ENCODE measurements at places on chromosomes 3 and 15. TPM values are rescaled to one million over a fixed set of nuclear protein-coding genes. Genes with fewer than 3 reads are reported as not detected.

The CACNA2D2 gene
- 1.5 TPM for polyA plus RNA-seq

The MGA gene
- 13.3 TPM for polyA plus RNA-seq

The TM4SF1 gene
- not detected for polyA plus RNA-seq

The RARB gene
- not detected for polyA plus RNA-seq

The GOLGA6L26 gene
- not detected for polyA plus RNA-seq

The MYL3 gene
- polyA plus RNA-seq = not detected

The TMEM158 gene
- not detected for polyA plus RNA-seq

The ITGA11 gene
- polyA plus RNA-seq = not detected

The TGM4 gene
- not detected for polyA plus RNA-seq

The CORO2B gene
- polyA plus RNA-seq = not detected

DNA sequence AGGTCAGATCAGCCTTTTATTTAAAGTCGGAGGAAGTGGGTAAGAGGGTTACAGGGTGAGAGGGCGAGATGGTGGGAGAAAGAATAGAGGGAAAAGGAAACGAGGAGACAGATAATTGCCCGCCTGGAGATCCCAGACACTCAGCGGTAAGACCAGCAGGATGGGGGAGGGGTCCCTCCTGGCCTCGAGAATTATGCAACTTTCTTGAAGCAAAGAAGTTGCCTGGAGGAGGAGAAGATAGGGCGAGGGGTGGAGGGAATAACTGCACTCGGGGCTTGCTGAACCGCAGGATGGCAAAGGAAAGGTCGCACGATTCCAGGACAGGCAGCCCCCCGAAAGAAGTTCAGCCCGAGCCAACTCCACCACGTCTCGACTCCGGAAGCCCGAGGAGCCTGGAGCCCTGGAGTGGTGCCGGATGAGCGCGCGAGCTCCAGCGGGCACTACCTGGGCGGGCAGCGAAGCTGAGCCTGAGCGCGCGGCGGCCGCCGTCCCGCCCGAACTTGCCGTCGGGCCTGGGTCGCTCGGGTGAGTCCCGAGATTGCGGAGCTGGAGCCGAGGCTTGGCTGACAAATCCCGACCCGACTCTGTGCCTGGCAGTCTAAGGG is 402 bp downstream of the WWTR1 start:
- DNase-seq = peak; percentile 7

DNA sequence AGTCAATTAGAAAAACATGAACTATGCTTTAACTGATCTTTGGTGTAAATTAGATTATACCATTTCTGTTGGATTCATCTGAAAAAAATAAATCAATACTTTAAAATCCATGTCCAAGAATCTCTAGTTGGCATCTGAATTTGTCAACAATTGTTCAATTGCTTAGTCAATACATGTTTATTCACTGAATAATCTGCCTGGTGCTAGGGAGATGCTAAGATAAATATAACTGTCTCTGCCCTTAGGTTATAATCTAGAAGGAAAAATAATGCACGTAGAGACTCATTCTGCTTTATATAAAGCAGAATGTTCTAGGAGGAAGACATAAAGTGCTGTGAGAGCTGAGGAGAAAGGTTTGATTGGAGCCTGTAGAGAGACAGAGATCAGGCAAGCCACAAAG is 537.2 kb upstream of the IL12A start:
- DNase-seq = no peak

DNA sequence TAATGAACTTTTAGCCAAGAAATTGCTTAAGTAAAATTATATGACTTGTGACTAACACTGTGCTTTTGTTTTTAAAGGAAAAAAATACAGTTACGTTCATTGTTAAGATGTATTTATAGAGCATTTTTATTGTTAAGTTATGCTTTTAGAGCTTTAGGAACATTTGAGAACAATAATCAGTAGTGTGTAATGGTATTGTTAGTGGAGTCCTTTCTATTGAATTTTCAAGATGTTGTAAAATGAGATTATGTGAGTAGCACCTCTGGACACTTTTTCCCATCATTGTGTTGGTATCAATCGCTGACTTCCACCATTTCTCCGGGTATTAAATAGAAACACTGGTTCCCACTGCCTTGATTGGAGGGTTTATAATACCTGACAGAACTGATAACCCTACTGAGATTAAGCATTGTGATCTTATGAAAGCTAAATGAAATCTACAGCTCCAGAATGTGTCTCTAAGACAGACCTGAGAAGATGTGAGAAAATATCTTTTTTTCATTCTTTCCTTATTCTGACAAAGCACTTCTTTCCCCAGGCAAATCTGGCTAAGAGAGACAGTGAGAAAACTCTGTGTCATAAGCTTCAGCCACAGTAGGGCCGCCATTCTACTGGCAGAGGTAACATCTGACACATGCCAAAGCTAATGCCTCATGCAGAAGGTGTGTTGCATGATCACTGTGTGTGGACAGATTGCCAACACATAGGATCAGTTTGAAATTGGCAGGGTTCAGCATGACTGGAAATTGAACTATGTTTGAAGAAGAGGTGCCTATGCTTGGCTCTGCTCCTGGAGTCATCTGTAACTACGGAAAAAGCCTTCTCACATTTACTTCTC is 610.8 kb downstream of the MECOM start:
- no peak for DNase-seq

DNA sequence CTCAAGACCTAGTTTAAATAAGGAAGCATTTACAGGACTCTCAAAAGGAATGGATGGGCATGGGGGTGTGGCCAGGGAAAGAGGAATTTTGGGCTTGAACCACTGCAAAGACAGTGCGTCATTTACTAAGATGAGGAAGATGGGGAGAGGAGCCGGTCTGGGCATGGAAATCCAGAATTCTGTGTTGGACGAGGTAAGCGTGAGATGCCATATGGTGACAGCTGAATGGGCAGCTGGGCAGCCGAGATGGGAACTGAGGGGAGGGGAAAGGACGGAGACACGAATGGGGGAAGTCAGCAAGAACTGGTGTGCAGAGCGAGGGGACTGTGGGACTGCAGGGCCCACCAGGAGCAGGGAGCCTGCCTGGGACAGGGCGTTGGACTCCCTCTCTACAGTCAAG is 24.2 kb downstream of the TMEM44 start:
- DNase-seq = no peak

- peak; percentile 2 for DNase-seq
These were observed 42.6 kb upstream of the TMCO5A start for GRCh38 chr15:37891766-37892368.

- no peak for DNase-seq
These were observed 151.7 kb upstream of the TBL1XR1 start for GRCh38 chr3:177348974-177349373.

DNA sequence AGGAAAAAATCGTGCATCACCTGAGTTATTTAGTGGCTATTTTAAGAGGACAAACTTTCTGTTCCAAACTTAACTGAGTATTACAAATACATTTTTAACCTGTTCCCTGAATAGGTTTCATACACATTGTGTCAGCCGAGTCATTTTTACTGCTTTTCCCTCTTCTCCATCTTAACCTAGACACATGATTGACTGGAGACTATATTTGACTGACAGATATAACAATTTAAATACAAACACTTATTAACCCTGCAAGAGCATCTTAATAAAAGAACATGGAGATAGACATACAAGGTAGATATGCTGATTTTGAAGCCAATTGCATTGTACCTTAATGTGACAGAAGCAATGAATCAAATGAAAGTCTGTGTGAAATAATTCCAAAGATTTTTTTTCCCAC is 810.5 kb upstream of the ARPP21 start:
- no peak for DNase-seq

DNA sequence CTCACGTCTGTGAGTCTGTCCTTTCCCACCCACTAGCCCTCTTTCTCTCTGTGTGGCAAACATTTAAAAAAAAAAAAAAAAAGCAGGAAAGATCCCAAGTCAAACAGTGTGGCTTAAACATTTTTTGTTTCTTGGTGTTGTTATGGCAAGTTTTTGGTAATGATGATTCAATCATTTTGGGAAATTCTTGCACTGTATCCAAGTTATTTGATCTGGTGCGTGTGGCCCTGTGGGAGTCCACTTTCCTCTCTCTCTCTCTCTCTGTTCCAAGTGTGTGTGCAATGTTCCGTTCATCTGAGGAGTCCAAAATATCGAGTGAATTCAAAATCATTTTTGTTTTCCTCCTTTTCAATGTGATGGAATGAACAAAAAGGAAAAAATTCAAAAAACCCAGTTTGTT is 97.7 kb downstream of the GAP43 start:
- no peak for DNase-seq

GRCh38 chr15:52636459-52636858 is 42.7 kb downstream of the ATOSA start:
- DNase-seq = no peak

DNA sequence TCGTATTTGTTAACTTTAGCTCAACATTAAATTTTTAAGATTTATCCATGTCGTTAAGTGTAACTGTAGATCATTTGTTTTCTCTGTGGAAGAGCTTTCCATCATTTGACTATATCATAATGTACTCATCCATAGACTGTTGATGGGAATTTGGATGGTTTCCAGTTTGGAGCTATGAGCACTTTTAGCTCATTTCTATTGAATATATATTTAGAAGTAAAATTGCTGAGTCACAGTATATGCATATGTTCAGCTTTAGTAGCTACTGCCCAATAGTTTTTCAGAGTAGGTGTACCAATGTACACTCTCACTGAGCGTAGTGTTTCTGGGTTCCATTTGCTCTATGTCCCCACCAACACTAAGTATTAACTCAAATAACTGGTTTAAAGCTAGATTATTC is 263.0 kb downstream of the ULK4 start:
- DNase-seq = no peak

DNA sequence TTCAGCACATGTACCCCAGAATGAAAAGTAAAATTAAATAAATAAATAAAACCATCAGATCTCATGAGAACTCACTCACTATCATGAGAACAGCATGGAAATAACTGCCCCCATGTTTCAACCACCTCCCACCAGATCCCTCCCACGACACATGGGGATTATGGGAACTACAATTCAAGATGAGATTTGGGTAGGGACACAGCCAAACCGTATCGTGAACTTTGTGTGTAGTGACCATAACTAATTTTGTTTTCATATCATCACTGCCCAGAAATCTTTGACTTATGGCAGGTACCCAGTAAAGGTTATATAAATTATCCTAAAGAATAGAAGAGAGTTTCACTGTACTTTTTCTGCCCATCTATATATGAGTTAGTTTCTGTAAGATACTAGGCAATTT is 766.5 kb downstream of the ROBO1 start:
- no peak for DNase-seq

DNA sequence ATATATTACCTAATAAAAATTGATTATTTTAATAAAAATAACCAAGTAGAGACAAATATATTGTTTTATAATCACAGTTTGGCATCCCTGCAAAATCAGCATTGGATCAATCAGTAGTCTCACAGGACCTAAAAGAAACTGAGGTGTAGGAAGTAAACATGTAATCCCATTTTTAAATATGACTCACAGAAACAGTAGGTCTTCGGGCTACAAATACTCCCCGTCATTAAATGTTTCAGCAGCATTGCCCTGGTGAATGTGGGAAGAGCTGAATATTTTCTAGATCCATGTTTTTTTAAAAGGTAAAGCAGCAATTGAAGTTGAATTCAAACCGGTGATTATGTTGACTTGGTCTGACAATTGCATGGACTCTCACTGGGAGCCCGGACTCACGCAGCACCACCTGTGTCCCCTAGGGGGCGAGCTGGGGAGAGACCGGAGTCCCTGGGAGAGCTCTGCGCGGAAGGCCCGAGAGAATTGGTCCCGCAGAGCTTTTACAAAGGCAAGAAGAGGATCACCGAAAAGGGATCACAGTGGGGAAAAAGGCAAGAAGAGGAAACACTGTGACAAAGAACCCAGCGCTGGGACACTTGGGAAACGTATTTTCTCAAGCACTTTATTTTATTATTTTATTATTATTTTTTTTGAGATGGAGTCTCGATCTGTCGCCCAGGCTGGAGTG is 17.2 kb upstream of the USP3 start:
- peak; percentile 81 for DNase-seq

DNA sequence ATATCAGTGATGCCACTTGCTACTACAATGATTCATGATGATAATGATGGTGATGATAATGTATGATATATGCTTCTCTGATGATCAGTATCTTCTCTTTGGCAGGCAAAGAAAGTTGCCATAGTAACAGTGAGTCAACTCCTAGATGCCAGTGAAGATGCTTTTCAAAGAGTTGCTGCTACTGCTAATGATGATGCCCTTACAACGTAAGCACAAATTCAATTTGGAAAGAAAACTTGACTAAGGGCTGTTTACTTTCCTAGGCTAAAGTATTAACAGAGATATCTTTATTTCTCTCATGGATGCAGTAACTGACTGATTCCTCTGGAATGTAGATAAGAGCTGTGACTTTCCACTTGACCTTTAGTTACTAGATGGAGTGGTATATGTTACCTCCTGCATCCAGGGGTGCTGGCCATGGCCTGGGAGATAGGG is 27.8 kb downstream of the ADGRG7 start:
- DNase-seq = no peak

GRCh38 chr15:60283936-60284335 is 113.8 kb downstream of the ANXA2 start:
- DNase-seq = no peak

- DNase-seq = no peak
These were observed 15.9 kb upstream of the FAH start for GRCh38 chr15:80136854-80137253.

DNA sequence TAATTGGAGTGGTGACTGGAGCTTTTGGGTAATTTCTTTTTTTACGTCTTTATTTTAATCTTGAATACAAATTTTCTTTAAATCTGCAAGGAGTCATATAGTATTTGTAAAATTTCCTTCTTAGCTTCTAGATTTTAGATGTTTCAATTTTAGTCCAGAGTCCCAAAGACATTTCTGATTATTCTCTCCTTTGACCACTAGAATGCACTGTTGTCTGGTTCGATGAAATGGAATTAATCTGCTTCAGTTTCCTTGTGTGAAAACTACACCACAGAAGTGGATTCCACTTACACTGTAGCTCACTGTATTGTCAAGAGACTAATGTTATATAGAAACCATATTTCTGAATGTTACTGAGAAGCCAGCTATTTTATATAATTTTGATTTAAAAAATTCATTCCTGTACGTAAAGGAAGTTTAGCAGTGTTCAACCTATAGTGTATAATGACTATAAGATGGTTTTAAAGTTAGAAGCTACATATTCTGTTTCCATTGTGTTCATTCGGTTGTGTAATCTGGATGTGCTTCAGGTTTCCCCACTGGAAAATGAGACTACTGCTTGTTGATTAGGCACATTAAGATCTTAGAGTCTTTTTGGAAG is 6.1 kb downstream of the GRAMD1C start:
- no peak for DNase-seq

DNA sequence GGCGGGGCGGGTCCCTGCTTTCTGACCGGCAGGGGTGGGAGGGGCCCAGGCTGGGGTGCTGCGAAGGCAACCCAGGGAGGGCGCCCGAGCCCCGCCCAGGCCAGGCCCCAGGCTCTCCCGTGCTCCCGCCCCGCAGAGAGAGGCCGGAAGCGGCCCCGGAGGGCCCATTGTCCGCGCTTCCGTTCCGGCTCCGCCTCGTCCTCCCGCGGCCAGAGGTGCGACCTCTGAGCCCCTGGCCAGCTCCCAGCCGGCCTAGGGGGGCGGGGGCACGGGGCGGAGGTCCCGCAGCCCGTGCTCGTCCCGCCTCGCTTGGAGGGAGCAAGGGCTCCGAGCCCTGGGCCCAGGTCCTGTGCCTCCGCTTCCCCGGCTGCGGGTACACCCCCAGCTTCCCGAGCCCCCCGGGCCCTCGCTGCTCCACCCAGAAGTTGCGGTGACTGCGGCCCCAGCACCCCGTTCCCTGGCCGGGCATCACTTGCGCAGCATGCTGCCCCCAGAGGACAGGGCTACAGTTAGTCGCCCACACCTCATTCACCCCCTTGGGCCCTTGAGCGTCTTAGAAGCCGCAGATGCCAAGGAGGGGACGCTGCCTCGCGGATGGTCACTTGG is 20.4 kb upstream of the PLXND1 start:
- DNase-seq = peak; percentile 67

All from naive thymus-derived CD8-positive, alpha-beta T cell (primary cell).